Stimulated activated CD8-positive, alpha-beta memory T cell treated with anti-CD3 and anti-CD28 coated beads, Interleukin-15, amount 100 ng/mL, for 24 hours (primary cell): ENCODE measurements at places on chromosomes 3 and 15.

DNA sequence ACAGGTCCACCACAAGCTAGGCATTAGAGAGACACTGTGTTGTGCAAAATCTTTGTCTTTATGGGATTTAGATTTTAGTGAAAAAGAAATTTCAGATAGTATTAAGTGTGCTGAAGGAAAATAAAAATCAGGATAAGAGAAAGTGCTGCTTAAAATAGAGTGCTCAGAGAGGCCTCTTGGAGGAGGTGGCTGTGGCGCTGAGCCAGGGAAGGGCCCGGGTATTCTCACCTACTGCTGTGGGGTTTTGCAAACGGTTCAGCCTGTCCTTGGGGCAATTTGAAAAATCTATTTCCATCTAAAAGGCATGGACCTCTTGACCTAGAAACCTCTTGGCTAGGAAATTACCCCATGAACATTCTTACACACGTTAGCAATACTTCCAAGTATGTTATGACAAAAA lies 267.7 kb downstream of the TJP1 start:
- no peak for DNase-seq

DNA sequence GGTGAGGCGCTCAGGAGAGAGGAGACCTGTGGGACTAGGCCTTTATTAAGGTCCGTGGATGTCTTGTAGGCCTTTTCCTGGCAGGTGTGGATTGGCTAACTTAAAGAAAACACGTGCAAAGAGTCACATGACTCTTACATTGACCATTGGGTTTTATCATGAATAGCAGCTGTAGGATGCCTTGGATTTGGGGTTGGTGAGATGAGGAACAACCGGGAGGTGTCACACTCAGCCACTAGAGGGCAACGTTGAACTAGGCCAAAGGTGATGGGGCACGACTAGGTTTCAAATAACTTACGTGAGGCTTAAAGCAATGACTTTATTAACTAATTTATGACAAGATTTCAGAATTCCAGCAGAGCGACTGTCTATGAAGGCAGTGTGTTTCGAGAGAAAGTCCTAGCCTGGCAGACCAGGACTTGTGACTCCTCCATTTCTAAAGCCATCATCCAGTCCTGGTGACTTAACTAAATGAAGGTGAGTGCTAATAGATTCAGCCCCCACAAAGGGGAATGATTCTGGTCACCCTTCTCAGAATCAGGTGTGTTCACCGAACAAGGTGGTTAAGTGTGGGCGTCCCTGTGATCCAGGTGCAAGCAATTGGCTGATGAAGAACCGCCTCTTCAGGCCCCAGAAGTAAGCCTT lies 345.6 kb downstream of the MCTP2 start:
- no peak for DNase-seq

DNA sequence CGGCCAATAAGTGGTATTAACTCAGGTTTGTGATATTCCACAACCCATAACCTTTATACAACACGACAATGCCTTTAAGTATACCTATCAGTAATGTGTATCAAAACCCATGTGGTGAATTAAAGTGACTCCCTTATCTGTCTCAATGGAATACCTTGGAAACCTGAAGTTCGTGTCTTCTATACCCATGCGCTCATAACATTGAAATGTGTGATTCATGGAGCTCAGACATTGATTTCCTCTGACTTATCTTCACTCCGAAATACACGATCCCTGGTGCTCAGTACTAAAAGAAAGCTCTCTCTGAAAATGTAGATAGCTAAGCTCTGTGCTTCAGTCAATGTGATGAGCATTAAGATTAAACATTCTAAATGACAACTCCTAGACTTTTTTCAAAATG lies 140.3 kb downstream of the TBC1D5 start:
- DNase-seq, result no peak

GRCh38 chr15:67100801-67101581 lies 35.6 kb downstream of the SMAD3 start:
- no peak for DNase-seq

DNA sequence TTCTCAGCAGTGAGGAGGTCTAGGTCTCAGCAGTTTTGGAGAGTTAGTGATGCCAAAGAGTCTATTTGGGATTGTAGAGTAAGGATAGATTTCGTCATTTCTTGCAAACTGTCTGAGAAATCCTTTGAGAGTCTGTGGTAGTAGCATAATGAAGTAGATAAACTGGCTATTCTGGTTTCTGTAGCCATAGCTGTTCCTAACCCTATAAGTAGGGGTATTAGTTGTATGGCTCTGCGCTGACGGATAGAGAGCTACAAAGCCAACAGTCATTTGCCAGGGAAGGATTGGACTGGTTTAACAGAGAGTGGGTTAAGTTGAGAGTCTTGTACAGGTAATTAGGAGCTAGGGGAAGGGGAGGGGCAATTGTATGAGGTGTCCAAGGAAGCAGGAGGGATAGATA lies 50.6 kb downstream of the KLHDC8B start:
- DNase-seq, result no peak

- no peak for DNase-seq
Observed at GRCh38 chr3:79032686-79033318, 735.0 kb downstream of the ROBO1 start.

DNA sequence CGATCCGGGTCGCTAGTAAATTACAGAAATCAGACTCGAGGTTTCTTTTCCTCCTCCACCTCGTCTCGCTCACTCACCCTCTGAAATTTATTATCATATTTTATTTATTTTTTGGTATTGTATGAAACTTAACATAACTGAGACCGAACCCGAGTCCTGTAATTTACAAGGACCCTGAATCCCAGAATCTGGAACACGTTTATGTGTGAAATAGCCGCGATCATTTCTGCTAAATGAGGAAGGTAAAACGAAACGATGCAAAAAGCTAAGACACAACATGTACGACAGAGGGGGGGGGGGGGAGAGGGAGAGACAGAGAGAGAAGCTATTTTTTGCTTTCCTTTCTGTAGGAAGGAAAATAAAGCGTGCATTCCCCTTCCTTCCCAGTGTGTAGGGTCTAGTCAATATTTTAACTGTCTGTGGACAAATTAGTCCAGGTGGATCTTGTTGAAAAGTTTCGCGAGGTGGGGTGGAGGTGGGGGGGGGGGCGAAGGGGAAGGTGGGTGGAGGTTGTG lies 1.6 kb downstream of the BBX start:
- DNase-seq, result no peak

GRCh38 chr3:156605686-156606605 lies 51.0 kb upstream of the SSR3 start:
- no peak for DNase-seq

DNA sequence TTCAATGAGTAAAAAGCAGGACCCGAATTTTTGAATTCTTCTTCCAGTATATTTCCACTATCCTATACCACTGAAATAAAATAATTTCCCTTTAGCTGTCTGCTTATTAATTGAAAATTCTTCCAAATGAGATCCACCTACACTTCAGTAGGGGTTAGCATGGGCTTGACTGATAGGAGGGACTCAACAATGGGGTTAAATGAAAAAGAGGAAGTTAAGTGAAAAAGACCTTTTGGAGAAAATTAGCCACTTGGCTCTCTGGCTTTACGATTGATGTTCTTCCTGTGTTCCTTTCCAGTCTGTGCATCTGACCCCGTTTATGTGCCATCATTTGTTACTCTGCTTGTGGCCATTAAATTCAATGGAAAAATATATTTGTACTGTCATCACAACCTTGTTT lies 54.0 kb upstream of the GCNT3 start:
- DNase-seq, result no peak
